ENCODE measurements at places on chromosomes 6 and 20. TPM values are rescaled to one million over a fixed set of nuclear protein-coding genes. Genes with fewer than 3 reads are reported as not detected.
A peak's percentile ranks its signal among the peaks of the same experiment; 100 is the strongest.

FAM209B gene
- total RNA-seq, result not detected

DNA sequence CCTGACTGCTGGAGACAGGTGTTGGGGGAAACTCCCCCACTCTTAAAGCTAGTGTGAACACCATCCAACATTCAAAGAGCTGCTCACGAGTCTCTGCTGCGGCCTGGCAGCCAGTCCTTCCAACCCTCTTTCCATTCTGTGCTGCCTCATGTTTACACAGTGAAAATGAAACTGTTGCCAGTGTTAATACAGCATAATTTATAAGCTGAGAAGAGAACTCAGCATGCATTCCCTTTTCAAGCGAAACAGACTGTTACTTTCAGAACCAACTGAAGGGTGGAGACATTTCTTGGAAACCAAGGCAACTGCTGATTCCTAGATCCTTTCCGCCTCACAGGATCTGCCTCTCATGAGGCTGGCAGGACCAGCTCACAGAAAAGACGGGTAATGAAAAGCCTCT, 533.8 kb upstream of the ID4 start:
- no peak overlapping the region for H3K27ac ChIP-seq
- H3K27me3 ChIP-seq, result no peaks in the 10 kb centered on the region
- H3K36me3 ChIP-seq, result no peaks in the 10 kb centered on the region
- H3K4me1 ChIP-seq, result 0 out of 2 replicates have a peak, but pooled peaks cover 3% of the 10 kb centered on the region

AVP gene
- total RNA-seq, result not detected

MAVS gene
- total RNA-seq, result 28.9 TPM

DNA sequence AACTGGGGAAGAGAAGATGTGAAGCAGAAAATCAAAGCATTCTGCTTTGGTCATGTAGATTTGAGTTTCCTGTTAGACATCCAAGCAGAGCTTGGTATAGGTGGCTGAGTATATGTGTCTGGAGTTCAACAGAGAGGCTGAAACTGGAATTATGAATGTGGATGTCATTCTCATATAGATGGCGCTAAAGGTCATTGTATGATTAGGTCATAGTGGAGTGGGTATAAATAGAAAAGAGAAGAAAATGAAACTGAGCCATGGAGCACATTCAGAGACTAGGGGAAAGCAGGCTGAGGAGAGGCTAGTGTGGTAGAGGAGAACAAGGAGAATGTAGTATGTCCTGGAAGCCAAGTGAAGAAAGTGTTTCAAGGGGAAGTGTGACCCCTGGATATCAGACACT, 295.6 kb upstream of the PLN start:
- peaks cover 11% of the 10 kb centered on the region for H3K4me1 ChIP-seq
- H3K27me3 ChIP-seq, result no peaks in the 10 kb centered on the region
- H3K36me3 ChIP-seq, result no peaks in the 10 kb centered on the region
- H3K4me3 ChIP-seq, result no peak overlapping the region
- no peak for DNase-seq
- no peak overlapping the region for H3K27ac ChIP-seq

- DNase-seq, result no peak
- H3K4me3 ChIP-seq, result no peak overlapping the region
- peaks cover 36% of the 10 kb centered on the region for H3K4me1 ChIP-seq
- H3K27me3 ChIP-seq, result no peaks in the 10 kb centered on the region
- H3K27ac ChIP-seq, result peak overlapping the region; percentile 89
- no peaks in the 10 kb centered on the region for H3K36me3 ChIP-seq
Observed at GRCh38 chr6:43488667-43489276, 11.4 kb downstream of the TJAP1 start.

- H3K4me1 ChIP-seq, result peaks cover 44% of the 10 kb centered on the region
- no peaks in the 10 kb centered on the region for H3K27me3 ChIP-seq
- no peaks in the 10 kb centered on the region for H3K36me3 ChIP-seq
- peak; percentile 13 for DNase-seq
- no peak overlapping the region for H3K4me3 ChIP-seq
Observed at GRCh38 chr6:128208078-128208477, 307.2 kb upstream of the THEMIS start.

GRCh38 chr6:23929201-23929600, 196.8 kb upstream of the NRSN1 start:
- H3K36me3 ChIP-seq, result no peaks in the 10 kb centered on the region
- no peaks in the 10 kb centered on the region for H3K4me1 ChIP-seq
- no peaks in the 10 kb centered on the region for H3K27me3 ChIP-seq

DNA sequence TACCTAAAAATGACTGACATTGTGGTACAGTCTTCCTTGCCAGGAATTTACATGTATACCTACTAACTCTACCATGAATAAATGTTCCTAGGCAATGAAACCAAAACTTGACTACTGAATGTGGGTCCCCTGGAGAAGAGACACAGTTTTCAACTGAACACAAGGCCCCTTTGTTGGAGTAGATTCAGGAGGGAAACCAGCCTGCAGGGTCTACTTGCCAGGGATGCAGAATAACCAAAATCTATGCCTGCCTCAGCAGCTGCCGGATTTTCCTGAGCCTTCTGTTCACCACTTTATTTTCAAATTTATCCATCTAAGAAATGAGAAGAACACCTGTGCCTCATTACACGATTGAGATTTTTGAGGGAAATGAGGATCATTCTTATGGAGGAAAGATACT, 211.9 kb downstream of the GRM1 start:
- H3K36me3 ChIP-seq, result no peaks in the 10 kb centered on the region
- no peaks in the 10 kb centered on the region for H3K4me1 ChIP-seq

GRCh38 chr6:24936641-24937317, 1.0 kb upstream of the RIPOR2 start:
- no peak overlapping the region for H3K27ac ChIP-seq
- no peak for DNase-seq
- H3K36me3 ChIP-seq, result no peaks in the 10 kb centered on the region
- H3K4me1 ChIP-seq, result no peaks in the 10 kb centered on the region
- H3K4me3 ChIP-seq, result no peak overlapping the region

DNA sequence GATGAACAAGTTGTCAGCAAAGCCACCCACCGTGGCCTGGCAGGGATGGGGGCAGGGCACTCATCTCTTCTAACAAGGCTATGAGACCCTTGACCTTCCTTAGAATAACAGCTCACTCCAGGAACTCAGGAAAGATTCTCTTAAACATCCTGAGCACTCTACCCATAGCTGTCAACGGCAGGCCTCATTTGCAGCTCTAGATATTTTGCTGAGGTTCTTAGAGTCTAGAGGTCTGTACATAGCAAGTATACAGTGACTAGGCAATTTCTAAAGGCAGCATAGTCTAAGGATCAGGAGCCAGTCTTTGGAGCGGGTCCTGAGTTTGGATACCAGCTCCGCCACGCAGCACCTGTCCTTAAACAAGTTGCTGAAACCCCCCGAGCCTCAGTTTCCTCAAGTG, 11.7 kb downstream of the TRERF1 start:
- DNase-seq, result no peak
- no peak overlapping the region for H3K27ac ChIP-seq
- H3K27me3 ChIP-seq, result no peaks in the 10 kb centered on the region
- H3K4me3 ChIP-seq, result no peak overlapping the region
- no peaks in the 10 kb centered on the region for H3K36me3 ChIP-seq

DNA sequence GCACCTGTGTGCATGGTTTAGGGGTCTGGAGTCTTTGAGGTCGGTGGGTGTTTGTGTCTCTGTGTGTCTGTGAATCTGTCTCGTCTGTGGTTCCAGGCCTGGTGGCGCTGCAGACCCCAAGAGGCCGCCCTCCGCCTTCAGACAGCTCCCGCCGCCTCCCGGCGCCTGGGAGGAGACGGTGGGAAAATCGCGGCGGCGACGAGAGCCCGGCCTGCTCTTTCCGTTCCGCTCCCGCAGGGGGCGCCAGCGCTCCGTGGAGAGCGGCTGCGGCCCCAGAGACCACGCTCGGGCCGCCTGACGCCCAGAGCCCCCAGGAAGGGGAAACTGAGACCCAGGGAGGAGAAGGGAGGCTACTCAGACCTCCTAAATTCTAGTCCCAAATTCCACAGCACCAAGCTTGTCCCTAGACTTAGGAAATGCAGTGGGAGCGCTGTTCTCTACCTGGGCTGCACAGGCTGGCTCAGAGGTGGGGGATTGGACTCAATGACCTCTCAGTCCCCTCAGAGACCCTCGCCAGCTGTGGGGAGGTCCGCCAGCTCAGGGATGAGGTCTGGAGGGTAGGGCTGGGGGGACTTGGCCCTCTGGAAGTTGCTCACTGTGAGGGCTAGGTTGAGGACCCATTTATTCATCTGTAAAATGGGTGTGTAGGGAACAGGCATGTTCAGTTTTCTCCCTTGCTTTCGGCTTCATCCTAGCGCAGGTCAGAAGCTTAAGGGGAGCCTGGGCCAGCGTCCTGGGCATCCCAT, 36.9 kb upstream of the BLCAP start:
- H3K27ac ChIP-seq, result no peak overlapping the region
- 0 out of 2 replicates have a peak, but pooled peaks cover 4% of the 10 kb centered on the region for H3K27me3 ChIP-seq
- H3K4me3 ChIP-seq, result no peak overlapping the region
- peak; percentile 59 for DNase-seq
- peaks cover 37% of the 10 kb centered on the region for H3K4me1 ChIP-seq
- no peaks in the 10 kb centered on the region for H3K36me3 ChIP-seq

ARFGEF3 gene
- total RNA-seq, result 8.8 TPM

- no peak for DNase-seq
- H3K27me3 ChIP-seq, result no peaks in the 10 kb centered on the region
- H3K4me1 ChIP-seq, result no peaks in the 10 kb centered on the region
Observed at GRCh38 chr6:14149739-14150130, 32.2 kb downstream of the CD83 start.

PLCB4 gene
- total RNA-seq, result 0.47 TPM

DNA sequence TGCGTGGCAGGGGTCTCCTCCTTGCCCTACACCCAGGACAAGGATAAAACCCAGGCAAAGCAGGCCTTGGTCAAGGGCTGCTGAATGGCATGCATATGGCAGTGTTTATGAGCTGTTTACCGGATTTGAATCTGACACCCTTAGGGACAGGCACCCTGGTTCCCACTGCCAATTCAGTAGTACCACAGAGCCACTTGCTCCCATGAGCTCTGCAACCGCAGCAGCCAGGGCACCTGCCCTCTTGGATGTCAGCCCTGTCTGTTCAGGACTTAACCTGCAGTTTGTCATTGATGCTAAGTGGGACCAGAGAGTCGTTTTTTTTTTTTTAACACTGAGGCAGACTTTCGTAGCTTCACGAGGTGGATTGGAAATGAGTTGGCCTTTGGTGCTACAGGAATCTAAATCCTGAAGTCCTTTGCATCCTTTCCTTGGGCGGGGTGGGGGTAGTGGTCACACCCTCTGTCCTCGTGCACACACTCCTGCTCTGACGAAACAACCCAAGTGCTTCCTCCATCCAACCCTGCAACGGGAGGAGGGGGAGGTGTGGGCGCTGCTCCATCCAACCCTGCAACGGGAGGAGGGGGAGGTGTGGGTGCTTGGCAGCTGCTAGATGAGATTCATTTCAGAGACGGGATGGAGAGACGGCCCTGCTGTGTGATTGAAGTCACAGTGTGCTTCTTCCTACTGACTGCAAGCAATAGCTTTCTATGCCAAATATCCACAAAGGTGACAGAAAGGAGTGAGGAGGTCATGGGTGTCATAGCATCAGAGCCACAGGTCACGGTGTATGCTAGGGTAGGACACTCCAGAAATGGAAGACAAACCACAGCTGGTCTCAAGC, 166.5 kb downstream of the SMOC2 start:
- H3K4me3 ChIP-seq, result no peak overlapping the region
- DNase-seq, result peak; percentile 17
- H3K36me3 ChIP-seq, result no peaks in the 10 kb centered on the region

ZSCAN23 gene
- total RNA-seq, result 1.1 TPM

GRCh38 chr20:48722002-48722731, 105.6 kb downstream of the PREX1 start:
- no peak overlapping the region for H3K4me3 ChIP-seq
- peaks cover 8% of the 10 kb centered on the region for H3K36me3 ChIP-seq
- DNase-seq, result no peak
- H3K4me1 ChIP-seq, result peaks cover 71% of the 10 kb centered on the region

DNA sequence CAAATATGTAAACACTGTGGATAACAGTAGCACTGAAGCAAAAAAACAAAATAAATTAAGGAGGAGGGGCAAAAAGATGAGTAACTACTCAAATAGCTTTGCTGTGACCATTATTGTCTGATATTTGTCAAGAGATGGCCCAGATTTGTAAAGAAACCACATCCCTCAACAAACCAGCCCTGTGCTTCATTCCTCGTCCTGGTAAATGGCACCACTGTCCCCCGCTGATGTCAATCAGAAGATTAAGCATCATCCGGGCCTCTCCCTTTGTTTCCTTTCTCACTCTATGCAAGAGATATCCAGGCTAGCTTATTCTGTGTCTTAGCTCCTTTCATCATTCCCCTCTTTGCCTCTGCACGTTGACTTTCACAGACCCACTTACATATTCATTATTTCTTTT, 259.0 kb downstream of the SYNE1 start:
- H3K4me3 ChIP-seq, result no peak overlapping the region
- no peak overlapping the region for H3K27ac ChIP-seq
- H3K27me3 ChIP-seq, result no peaks in the 10 kb centered on the region
- peaks cover 6% of the 10 kb centered on the region for H3K4me1 ChIP-seq

DEF6 gene
- total RNA-seq, result 1.9 TPM

DNA sequence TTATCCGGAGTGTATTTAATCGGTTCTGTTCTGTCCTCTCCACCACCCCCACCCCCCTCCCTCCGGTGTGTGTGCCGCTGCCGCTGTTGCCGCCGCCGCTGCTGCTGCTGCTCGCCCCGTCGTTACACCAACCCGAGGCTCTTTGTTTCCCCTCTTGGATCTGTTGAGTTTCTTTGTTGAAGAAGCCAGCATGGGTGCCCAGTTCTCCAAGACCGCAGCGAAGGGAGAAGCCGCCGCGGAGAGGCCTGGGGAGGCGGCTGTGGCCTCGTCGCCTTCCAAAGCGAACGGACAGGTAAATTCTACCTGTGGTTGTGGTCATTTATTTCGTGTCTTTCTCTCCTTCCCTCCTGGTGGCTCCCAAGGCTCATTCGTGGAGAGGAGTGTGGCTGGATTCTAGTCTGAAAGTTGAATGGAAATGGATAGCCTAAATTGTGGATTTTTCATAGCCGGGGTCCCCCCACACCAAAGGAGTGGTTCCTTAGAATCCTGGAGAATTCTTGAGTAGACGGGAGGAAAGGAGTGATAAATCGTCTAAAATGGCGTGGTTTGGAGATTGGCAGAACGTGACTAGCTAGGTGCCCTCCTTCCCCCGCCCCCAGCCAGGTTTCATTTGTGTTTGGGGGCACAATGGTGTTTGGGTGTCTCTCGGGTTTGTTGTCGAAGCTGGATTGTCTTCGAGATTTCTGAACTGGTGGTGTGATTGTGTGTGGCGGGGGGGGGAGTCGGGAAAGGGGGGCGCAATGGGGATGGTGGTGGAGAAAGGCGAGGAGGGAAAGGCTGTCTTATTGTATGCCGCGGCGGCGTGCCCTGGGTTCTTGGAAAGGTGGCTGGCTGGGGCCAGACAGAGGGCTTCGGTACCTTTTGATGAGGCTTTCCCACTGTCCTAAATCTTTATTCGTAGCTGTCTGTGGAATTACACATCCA, 673 bp downstream of the MARCKS start:
- peak overlapping the region; percentile 99 for H3K27ac ChIP-seq
- no peaks in the 10 kb centered on the region for H3K4me1 ChIP-seq
- DNase-seq, result peak; percentile 63
- peak overlapping the region; percentile 98 for H3K4me3 ChIP-seq
- H3K36me3 ChIP-seq, result peaks cover 15% of the 10 kb centered on the region
- H3K27me3 ChIP-seq, result no peaks in the 10 kb centered on the region

DNA sequence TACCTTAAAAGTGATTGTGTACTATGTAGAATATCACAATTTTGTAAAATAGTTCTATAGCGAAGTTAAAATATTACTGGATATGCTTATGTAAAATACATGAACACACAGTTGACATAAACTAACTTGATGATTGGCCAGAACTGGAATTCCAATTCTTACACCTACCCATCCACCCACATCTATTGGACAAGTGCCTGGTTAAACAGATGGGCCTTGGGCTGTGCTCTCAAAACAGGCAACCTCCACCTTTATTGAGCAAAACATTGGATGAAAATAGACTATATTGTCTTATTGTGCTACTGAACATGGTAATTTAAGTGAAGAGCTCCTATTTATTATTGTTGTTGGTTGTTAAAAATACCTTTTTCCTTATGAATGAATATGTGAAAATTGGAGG, 154.0 kb upstream of the FLRT3 start:
- no peaks in the 10 kb centered on the region for H3K27me3 ChIP-seq
- H3K4me1 ChIP-seq, result no peaks in the 10 kb centered on the region

Data from SJCRH30 (cell line).